ENCODE measurements at places on chromosomes 2 and 18.
A peak's percentile ranks its signal among the peaks of the same experiment; 100 is the strongest.

GRCh38 chr2:101509499-101510284 is 34.8 kb upstream of the RFX8 start:
- no peak for DNase-seq

- DNase-seq, result no peak
Observed at GRCh38 chr2:56333812-56334485, 150.2 kb downstream of the CCDC85A start.

- no peak for DNase-seq
Observed at GRCh38 chr2:166410828-166411472, 35.2 kb upstream of the SCN9A start.

DNA sequence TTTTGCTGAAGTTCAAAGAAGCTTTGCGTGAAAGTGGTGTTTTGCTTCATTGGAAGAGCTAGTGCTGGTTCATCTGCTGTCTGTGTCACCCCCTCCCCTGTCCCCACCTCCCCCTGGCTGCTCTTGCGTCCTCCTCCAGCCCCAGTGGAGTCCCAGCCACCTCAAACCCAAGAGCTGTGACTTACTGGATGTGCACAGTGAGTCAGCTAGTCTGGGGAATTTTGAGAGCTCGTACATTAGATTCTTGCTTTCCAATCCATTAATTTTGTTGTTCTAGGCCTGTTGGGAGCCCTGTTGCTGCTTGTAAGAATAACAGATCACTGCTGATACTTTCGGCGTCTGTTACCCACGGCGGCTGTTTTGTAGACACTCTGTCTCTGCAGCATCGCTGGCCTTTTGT is 412.1 kb downstream of the TSN start:
- DNase-seq, result peak; percentile 5

DNA sequence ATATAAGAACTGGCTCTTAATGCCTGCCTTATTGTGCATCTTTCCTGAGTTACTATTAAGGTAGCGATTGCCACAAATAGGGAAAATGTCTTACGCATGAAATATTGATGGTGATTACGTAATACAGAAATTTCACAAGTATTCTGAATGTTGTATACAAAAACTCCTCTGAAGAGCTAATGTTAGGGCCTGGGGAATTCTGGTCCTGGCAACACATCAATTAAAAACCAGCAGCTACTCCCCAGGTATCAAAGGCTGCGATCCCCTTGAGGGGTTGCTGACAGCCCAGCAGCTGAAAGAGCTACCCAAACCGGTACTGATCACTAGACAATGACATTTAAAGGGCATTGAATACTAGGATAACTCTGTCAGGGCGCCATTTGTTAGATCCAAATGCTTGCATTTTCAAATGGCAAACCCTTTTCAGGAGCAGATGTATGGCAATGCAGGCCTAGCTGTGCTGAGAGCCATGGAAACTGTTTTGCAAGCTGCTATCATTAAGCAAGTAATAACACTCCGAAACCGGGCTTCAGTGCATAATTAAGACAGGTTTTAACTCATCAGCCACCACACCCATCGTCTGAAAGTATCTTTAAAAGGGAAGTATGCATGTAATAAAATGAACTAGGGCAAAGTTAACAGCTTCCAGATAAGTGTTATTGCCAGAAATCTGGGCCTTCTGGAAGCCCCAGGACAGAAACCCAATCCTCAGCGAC is 78.4 kb downstream of the CLHC1 start:
- DNase-seq, result peak; percentile 14

- peak; percentile 4 for DNase-seq
Observed at GRCh38 chr18:7940971-7941370, 373.9 kb downstream of the PTPRM start.

DNA sequence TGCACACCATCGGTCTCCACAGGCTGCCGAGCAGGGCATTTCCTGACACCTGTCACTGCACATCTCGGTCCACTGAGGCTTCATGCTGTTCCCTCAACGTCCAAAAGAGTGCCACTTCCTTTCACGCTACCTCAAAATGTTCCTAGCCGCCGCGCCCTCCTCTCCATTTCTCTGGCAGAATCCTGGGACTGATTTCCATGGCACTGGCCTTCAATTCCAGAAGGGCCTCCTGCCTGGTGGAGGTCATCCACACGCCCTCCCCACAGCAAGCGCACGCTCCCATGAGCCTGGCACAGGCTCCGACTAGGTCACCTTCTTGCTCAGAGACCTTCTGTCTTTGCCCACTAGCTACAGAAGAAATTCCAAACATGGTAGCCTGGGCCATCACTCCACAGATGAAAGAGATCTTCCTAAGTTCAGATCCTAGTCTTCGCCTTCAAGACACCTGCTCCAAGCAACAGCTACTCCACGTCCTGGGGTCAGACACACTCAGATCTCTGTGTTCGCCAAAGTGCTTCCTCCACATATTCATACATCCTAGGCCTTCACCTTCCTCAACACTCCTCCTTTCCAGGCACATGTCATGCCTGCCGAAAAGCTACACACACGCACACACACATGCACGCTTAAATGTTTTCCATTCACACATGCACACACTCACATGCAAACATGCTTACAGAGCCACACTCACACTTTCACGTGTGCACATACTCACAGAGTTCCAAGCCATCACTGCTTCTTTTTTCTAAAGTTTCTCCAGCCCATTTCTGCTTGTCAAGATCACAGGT is 94.0 kb downstream of the PXDN start:
- DNase-seq, result no peak

Data from NCI-H345 (cell line).